ENCODE measurements at places on chromosomes 2 and 18.

- DNase-seq = no peak
Measured at GRCh38 chr2:79966369-79966768, 338.2 kb downstream of the LRRTM1 start.

- DNase-seq = no peak
Measured at GRCh38 chr2:224209555-224210285, 170.6 kb upstream of the SERPINE2 start.

DNA sequence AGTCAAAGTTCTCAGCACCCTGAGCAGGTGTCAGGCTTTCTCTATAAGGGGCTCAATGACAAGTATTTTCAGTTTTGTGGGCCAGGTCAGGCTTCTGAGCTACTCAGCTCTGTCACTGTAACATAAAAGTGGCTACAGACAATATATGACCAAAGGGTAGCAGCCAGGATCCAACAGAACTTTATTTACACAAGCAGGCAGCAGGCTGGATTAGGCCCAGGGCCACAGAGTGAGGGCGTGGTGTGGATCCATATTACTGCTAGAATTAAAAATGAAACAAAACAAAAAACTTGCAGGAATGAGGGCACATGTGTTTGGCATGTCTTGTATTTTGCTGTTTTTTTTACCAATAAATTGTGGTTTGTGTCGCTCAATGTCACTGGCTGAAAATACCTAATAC lies 143.7 kb downstream of the EIPR1 start:
- no peak for DNase-seq

DNA sequence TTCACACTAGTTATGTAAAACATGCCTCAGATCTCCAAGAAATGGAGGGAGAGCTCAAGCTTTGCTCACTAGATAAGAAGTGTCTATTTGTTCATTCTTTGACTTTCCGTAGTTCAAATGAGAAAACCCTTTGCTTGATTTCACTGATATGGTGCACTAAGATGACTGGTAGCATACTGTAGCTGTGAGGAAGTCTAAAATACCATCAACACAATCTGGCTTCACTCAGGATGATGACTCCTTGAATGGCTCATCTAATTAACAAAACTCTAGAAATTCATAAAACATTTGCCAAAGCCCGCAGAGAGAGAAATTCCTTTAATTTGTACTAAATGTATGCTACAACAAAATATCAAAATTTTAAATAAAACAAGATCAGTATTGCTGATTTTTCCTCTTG lies 152.8 kb upstream of the STK17B start:
- DNase-seq = no peak

GRCh38 chr2:156396126-156396525 lies 40.1 kb upstream of the GPD2 start:
- no peak for DNase-seq

DNA sequence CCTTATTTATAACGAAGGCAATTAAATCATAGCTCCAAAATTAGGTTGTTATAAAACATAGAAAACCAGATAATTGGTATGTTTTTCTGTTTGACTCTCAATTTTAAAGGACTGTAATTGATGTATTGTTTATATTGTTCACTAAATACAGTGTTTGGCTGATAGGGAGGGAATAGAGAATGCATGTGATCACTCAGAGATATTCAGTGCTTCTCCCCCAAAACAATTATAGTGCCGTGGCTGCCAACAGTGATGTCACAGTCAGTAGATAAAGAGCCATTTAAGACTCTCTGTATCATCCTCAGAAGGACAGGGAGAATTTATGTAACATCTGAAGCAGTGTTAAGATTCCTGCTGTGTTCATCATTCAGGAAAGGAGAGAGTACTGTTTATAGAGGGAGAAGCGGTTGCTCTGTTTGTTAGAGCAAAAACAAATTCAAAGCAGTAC lies 69.6 kb downstream of the PHLPP1 start:
- DNase-seq = no peak

GRCh38 chr2:75416420-75417342 lies 144.1 kb downstream of the EVA1A start:
- DNase-seq = no peak

GRCh38 chr18:74930616-74931015 lies 278.3 kb downstream of the PTGR3 start:
- DNase-seq = no peak

DNA sequence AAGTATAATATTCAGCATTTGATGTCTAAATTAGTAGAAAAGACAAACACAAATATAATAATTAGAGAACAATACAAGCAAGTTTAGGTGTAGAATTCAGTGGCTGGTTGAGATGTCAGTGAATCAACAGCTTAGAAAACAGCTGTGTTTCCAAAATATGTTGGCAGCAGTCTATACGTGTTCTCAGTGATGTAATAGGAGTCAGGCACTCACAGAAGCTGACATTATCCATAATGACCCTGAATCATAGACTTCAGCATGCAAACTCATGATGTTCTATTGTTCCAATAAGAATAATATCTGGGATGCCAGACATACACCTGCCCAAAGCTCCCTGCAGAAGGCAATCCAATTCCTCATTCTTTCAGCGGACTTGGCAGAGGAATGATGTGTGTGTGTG lies 164.7 kb downstream of the SLC8A1 start:
- DNase-seq = no peak

GRCh38 chr2:217980036-217980435 lies 22.8 kb downstream of the TNS1 start:
- DNase-seq = no peak

DNA sequence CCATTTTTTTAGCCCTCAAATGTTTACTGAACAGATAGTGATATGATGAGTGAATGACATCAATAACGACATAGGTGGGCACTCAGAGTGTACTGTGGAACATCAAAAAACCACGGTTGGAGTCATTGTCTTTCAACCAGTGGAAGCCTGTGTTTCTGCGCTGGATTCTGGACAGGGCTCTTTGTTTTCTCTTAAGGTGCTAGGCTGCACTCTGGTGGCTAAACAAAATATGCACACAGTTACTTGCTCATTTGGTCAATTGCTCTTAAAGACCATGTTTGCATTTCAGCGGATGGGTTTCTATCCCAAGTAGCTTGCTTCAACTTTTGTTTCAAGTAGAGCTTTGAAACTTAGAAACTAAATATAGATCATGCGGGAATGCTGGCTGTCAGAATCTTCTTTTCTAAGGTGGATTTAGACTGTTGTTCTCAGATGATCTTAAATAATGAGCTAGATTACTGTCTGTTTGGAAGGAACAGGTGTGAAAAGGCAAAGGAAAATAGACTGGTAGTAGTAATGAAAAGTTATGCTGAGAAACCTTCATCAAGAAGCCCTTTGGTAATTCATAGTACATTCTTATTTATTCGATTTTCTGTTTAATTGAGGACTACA lies 48.5 kb upstream of the LYPD6B start:
- DNase-seq = peak; percentile 24

GRCh38 chr2:129231924-129232323 lies 747.5 kb upstream of the RAB6C start:
- no peak for DNase-seq

DNA sequence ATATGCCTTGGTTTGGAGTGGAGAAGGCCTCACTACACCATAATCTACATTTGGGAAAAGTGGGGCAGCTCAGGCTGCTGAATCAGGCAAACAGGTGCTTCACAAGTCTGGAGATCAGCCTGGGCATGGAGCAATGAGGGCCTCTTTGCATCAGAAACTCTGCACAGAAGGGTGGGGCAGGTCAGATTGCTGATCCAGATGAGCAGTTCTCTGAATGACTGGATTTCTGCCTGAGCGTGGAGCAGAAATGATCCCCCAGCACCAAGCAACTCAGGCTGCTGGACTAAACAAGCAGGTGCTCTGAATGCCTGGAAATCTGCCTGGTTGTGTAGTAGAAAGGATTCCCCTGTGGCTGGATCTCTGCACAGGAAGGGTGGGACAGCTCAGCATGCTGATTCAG lies 605.3 kb upstream of the ZNF804A start:
- DNase-seq = no peak

DNA sequence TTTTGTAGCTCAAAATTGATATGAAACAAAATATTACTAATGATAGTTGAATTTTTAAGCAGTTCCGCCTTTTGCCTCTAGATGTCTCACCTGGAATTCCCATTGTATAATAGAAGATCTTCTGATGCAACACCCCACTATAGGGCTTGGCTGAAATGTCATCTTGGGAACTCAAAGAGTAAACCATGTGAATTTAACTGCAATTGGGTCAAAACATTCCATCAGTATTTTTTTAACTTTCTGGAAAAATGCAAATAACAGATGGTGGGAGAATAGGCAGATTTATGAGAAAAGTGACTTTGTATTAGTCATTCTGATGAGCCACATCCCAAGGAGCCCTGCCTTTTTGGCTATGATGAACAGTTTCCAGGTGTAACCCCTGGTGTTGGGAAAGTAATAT lies 489.9 kb downstream of the NYAP2 start:
- DNase-seq = no peak
